Activated CD4-positive, alpha-beta T cell treated with anti-CD3 and anti-CD28 coated beads, Interleukin-2, amount 50 U/mL, for 48 hours (primary cell): ENCODE measurements at places on chromosomes 13 and 19.

DNA sequence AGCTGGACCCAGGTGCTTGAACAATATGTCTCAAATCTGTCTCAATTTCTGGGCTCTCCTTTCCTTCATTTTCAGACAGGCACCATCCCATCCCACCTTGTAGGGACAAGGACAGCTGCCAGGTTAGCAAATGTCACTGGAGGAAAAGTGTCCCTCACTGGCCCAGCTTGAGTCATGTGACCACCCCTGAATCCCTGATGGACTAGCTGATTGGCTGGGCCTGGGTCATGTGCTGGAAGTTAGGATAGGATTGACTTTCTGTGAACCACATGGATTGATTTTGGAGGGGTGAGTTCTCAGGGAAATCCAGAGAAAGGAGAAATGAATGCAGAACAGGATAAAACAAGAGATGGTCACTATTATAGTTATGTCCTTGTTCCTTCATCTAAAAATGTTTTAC lies 28.2 kb upstream of the FXYD3 start:
- no peak for DNase-seq

DNA sequence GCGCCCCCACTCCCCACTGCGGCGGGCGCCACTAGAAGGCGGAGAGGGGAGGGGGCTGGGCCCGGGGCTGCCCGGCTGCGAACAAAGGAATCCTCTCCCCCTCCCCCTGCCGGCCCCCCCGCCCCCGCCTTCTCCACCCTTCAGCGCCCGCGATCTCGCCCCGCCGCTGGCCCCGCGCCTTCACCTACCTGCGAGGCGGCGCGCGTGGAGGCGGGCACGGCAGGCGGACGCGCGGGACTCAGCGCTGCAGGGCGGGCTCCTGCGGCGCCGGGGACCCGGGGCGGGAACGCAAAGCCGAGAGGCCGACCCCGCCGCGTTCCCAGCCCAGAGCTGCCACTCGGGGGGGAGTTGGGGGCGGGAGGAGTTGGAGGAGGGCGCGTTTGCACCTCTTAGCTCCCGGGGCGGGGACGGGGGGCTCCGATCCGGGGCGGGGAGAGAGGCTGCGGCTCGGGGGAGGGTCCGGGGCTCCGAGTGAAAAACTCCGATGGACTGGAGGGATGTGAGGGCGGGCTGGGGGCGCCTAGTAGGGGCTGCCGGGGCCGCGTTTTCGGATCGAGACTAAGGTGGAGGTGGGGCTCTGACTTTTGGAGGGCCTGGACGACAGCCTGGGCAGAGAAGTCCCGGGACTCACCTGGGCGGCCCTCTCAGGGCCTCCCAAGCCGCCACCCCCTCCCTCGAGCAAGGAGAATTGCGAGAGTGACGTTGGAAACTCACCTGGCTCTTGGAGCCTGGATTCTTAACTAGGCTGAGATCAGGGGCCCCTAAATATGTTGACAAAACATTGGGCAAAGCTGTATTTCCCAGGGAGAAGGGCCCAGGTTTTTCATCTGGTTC lies at the start of gene FBN3:
TSS of gene FBN3 (minus strand) at position 332 of the 834 bp plus-strand sequence. CDS start 2,112 bp downstream, outside the sequence.
- DNase-seq = no peak

- DNase-seq = no peak
Measured at GRCh38 chr13:27904719-27905118, 15.1 kb upstream of the PDX1 start.

DNA sequence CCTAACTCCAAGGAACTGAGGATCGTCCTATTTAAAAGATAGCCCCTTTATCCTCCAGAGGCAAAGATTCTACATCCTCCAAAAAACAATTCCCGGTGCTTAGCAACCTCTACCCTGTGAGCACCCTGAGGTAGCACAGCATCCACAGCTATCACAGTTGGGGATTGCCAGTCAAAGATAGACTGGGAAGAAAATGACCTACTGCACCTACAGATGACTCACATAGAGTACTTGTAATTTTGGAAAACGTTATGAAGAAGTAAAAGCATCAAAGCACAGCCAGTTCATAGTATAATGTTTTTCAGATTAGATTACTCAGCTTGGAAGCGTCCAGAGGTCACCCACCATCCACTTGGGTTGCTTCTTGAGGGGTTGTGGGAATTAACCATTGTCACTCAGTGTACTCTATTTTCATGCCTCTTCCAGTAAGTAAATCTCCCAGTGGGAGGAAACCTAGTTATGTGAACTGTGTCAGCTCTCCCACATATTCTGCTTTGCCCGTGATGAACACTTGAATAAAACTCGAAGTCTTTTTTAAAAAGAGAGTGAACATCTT lies 8.9 kb upstream of the FAM124A start:
- DNase-seq = no peak

DNA sequence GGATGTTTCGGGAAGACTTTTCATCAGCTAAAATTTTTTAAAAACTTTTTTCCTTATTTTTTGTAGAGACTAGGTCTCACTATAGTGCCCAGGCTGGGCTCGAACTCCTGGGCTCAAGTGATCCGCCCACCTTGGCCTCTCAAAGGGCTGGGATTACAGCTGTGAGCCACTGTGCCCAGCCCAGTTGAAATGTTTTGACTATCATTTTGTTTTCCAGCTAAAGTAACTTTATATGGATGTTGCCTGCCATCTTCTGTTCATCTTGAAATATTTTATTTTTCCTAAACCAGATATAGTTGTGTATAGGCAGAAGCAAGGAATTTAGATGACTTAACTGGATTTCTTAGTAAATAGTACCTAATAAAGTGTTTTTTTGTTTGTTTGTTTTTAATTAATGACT lies 7.0 kb downstream of the CAB39L start:
- DNase-seq = no peak

DNA sequence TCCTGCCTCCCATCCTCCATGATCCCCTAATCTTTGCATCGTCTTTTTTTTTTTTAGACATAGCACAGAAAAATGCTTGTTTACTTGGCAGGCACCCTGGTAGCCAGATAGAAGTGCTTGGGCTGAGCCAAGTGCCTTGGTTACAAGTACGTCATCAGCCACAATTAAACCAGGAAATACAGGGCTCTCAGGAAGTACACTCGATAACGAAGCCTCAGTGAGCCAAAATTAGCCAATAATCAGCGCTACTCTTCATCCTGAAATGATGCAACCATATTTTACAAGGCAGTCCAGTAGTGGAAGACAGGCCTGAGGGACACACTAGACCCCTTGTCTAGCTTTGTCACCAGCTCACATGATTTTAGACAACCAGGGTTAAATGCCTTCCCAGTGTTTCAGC lies 194.0 kb upstream of the NBEA start:
- no peak for DNase-seq

GRCh38 chr13:109728791-109729731 lies 57.3 kb downstream of the IRS2 start:
- no peak for DNase-seq

DNA sequence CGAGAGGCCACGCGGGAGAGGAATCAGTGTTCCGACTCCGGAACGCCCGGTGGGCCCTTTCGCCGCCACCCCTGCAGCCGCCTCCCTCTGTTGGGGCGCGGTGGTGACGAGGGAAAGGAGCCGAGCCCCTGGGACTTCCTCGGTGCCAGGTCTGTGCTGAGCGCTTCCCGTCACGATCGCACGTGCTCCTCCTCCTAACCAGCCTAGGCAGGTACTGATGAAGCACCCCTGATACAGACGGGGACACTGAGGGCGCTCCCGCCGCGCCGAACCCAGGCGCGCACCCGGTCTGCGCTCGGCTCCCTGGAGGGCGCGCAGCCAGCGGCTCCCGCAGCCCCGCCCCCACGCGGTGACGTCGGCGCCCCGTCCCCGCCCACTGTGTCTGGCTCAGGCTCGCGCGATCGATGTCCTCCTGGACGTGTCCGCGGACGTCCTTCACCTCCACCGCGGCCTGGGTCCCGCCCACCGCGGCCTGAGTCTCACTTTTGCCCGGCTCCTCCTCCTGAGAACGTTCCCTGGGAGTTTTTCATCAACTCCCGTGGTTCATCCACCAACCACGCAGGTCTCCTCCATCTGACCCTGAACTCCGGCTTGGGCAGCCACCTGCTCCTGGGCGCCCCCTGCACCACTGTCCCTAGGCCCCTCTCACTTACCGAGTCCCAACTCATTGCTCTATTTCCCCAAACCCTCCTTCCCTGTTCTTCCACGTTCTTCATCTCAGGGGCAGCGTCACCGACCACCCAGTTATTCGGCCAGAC lies 2.6 kb upstream of the KLK15 start:
- peak; percentile 82 for DNase-seq

DNA sequence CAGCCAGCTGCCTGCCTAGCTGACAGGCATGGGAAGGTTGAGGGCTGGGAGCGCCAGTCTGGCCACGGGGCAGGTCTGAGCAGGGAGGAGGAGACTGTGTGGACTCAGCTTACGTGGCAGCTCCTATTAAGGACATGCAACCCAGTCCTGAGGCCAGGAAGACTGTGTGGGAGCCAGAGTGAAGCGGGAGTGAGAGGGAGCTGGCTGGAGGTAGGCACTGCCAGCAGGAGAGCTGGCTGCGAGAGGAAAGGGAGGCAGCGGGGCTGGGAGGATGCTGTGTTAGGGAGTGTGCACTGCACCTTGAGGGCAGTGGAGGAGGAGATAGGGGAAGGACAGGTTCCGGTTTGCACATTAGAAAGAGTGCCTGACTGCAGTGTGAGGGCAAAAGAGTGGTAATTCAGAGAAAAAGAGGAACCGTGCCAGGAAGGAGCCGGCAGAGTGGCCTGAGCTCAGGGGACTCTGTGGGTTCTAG lies 99.2 kb downstream of the SLC7A1 start:
- no peak for DNase-seq

GRCh38 chr19:31057476-31057875 lies 291.8 kb downstream of the TSHZ3 start:
- DNase-seq = no peak

GRCh38 chr19:1658150-1659083 lies 6.0 kb upstream of the TCF3 start:
- DNase-seq = no peak

DNA sequence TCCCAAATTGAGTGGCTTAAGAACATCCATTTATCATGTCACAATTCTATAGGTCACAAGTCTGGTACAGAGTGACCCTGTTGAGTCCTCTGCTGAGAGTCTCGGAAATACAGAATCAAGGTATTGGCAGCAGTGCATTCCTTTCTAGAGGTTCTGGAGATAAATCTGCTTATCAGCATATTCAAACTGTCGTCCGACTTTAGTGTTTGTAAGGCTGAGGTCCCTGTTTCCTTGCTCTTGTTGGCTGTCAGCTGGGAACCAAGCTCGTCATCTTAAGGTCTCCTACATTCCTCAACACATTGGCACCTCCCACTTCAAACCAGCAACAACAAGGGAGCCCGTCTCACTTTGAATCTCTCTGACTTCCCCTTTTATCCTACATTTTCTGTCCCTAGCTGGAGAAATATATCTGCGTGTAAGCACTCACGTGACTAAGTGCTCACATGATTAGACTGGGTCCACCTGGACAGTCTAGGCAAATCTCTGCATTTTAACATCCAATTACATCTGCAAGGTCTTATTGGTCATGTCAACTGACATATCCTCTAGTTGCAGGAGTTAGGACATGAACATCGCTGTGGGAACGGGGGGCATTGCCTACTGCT lies 886.8 kb downstream of the PCDH9 start:
- no peak for DNase-seq

DNA sequence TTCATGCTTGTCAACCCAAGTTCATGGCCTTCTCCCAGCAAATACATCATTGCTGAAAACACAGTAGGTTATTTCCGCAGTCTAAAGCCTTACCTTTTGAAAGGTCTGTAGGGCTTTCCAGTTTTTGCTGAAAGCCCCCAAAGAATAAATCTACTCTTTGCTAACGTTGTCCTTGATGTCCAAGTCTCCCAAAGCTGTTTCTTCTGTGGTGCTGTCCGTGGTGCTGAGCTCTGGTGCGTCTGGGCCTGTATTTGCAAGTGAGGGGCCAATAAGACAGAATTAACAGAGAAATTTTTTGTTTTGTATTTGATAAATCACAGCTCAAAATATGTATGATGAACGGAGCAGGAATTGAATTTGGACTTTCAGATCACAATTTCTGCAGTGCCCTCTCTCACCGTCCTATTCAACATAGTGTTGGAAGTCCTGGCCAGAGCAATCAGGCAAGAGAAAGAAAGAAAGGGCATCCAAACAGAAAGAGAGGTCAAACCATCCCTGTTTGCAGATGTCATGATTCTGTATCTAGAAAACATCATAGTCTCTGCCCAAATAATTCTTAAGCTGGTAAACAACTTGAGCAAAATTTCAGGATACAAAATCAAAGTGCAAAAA lies 9.8 kb upstream of the LGALS16 start:
- DNase-seq = peak; percentile 23

GRCh38 chr19:12162513-12162881 lies 399 bp upstream of the ZNF136 start:
- DNase-seq = no peak

DNA sequence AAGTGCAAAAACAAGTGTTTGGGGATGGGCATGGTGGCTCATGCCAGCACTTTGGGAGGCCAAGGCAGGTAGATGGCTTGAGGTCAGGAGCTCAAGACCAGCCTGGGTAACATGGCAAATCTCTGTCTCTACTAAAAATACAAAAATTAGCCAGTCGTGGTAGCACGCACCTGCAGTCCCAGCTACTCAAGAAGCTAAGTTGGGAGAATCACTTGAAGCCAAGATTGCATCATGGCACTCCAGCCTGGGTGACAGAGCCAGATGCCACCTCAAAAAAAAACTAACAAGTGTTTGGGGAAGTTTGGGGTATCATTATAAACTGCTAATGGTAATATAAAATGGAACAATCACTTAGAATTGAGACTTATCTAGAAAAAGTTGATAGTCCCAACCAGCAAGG lies 24.6 kb downstream of the XPO4 start:
- DNase-seq = no peak

- peak; percentile 24 for DNase-seq
Measured at GRCh38 chr19:17170538-17171297, 44.4 kb upstream of the USE1 start.

DNA sequence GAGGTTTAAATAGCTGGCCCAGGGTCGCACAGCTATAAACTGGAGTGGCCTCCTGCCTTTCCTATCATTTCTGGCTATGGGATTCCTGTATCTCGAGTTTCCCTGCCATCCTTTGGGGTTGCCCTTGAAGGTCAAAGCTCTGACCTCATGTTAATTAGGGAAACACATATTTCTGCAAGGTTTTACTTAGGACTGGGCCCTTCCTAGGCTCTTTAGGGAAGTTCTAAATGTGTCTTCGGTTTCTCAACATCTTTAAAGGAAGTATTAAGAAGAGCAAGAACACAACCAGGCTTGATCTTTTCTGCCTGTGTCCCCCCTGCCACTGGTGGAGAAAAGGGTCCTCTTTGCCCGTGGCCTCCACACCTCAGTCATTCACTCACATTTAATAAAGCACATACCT lies 10.8 kb downstream of the LCP1 start:
- no peak for DNase-seq

DNA sequence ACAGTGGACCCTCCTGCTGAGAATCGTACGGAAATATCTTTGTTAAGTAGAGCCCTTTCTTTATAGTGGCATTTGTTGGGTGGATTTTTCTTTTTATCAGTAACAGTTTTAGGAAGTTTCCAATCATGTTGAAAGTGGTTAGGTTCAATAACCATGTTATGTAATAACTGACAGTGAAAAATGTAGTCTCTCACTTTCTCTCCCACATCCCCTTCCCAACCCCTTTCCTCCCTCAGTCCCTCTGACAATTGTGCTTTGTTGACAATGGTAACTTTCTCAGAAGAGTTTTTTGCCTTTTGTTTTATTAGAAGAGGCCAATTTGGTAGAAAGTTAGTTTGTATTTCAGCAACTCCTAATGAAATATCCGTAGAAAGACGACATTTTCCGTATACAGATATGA lies 77.8 kb upstream of the SLAIN1 start:
- DNase-seq = no peak
